ENCODE measurements at places on chromosomes 6 and 20. TPM values are rescaled to one million over a fixed set of nuclear protein-coding genes. Genes with fewer than 3 reads are reported as not detected.

GRCh38 chr6:30862156-30862875 is 22.0 kb upstream of the DDR1 start:
- H3K4me3 ChIP-seq = no peak overlapping the region
- H3K36me3 ChIP-seq = no peaks in the 10 kb centered on the region
- H3K27ac ChIP-seq = no peak overlapping the region
- DNase-seq = no peak

GRCh38 chr6:5904532-5904931 is 102.2 kb downstream of the NRN1 start:
- 0 out of 2 replicates have a peak, but pooled peaks cover 2% of the 10 kb centered on the region for H3K4me1 ChIP-seq
- no peak overlapping the region for H3K4me3 ChIP-seq
- H3K36me3 ChIP-seq = no peaks in the 10 kb centered on the region
- H3K27ac ChIP-seq = no peak overlapping the region
- no peaks in the 10 kb centered on the region for H3K27me3 ChIP-seq

GRCh38 chr6:142592876-142593275 is 291.1 kb downstream of the ADGRG6 start:
- no peaks in the 10 kb centered on the region for H3K36me3 ChIP-seq
- DNase-seq = peak; percentile 3
- H3K4me3 ChIP-seq = no peak overlapping the region
- peaks cover 10% of the 10 kb centered on the region for H3K27me3 ChIP-seq

Gene SULF2
- total RNA-seq = 0.28 TPM

- H3K36me3 ChIP-seq = peaks cover 12% of the 10 kb centered on the region
- no peak overlapping the region for H3K4me3 ChIP-seq
- H3K27me3 ChIP-seq = no peaks in the 10 kb centered on the region
- peak; percentile 94 for DNase-seq
Observed at GRCh38 chr20:63698739-63699465, 2.5 kb downstream of the TNFRSF6B start.

Gene KCNK16
- not detected for total RNA-seq

- DNase-seq = no peak
- peaks cover 11% of the 10 kb centered on the region for H3K4me1 ChIP-seq
- no peak overlapping the region for H3K27ac ChIP-seq
- H3K27me3 ChIP-seq = peaks cover 2% of the 10 kb centered on the region
- no peaks in the 10 kb centered on the region for H3K36me3 ChIP-seq
- H3K4me3 ChIP-seq = no peak overlapping the region
Observed at GRCh38 chr6:43981363-43981990, 145.8 kb downstream of the MRPL14 start.

Gene ITPR3
- 1.7 TPM for total RNA-seq

- H3K27ac ChIP-seq = no peak overlapping the region
- peaks cover 2% of the 10 kb centered on the region for H3K4me1 ChIP-seq
- no peak for DNase-seq
- H3K36me3 ChIP-seq = no peaks in the 10 kb centered on the region
- H3K27me3 ChIP-seq = no peaks in the 10 kb centered on the region
Observed at GRCh38 chr6:113281431-113281830, 575.7 kb upstream of the MARCKS start.

DNA sequence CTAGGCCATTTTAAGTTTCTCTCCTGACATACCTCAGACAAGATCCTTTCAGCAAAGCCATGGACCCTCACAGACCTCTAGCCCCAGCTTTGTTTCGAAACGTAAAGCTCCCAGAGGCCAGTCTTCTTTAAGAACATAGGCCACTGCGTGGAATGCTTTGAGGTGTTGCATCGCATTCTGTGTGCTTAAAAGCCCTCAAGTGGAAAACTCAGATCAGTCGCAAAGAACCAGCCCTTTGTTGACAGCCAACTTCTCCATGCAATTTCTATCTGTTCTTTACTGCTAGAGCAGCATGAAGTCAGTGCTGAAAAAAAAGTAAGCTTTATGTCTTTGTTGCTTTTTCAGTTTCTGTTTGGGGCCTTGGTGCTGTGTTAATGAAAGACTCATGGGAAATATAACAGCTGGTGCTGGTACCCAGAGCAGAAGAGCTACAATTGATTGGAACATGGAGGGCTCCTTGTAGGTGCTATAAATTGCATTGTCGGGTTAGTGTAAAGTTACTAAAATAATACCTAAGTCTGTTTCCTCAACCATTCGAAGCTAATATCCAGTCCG is 142.6 kb downstream of the MAP3K7 start:
- H3K36me3 ChIP-seq = no peaks in the 10 kb centered on the region
- peaks cover 26% of the 10 kb centered on the region for H3K27me3 ChIP-seq

- no peak for DNase-seq
- H3K4me1 ChIP-seq = no peaks in the 10 kb centered on the region
- H3K4me3 ChIP-seq = no peak overlapping the region
- H3K27ac ChIP-seq = no peak overlapping the region
- no peaks in the 10 kb centered on the region for H3K27me3 ChIP-seq
- no peaks in the 10 kb centered on the region for H3K36me3 ChIP-seq
Observed at GRCh38 chr6:81130061-81130460, 622.4 kb downstream of the TENT5A start.

GRCh38 chr6:125919618-125920017 is 37.0 kb upstream of the HINT3 start:
- no peak for DNase-seq
- H3K4me3 ChIP-seq = no peak overlapping the region
- H3K4me1 ChIP-seq = peaks cover 5% of the 10 kb centered on the region
- H3K36me3 ChIP-seq = peaks cover 22% of the 10 kb centered on the region
- no peak overlapping the region for H3K27ac ChIP-seq

GRCh38 chr6:71720705-71721104 is 165.6 kb upstream of the RIMS1 start:
- no peaks in the 10 kb centered on the region for H3K27me3 ChIP-seq
- no peak for DNase-seq
- H3K4me3 ChIP-seq = no peak overlapping the region
- no peak overlapping the region for H3K27ac ChIP-seq
- H3K4me1 ChIP-seq = no peaks in the 10 kb centered on the region

GRCh38 chr20:31587545-31588389 is 17.3 kb upstream of the ID1 start:
- H3K4me1 ChIP-seq = peaks cover 6% of the 10 kb centered on the region
- no peak overlapping the region for H3K27ac ChIP-seq
- no peak for DNase-seq

- peak; percentile 72 for DNase-seq
- H3K4me1 ChIP-seq = peaks cover 26% of the 10 kb centered on the region
- H3K36me3 ChIP-seq = no peaks in the 10 kb centered on the region
- peak overlapping the region; percentile 78 for H3K27ac ChIP-seq
Observed at GRCh38 chr6:57265755-57266221, 43.7 kb upstream of the RAB23 start.

Gene ARFRP1
- 25.3 TPM for total RNA-seq

DNA sequence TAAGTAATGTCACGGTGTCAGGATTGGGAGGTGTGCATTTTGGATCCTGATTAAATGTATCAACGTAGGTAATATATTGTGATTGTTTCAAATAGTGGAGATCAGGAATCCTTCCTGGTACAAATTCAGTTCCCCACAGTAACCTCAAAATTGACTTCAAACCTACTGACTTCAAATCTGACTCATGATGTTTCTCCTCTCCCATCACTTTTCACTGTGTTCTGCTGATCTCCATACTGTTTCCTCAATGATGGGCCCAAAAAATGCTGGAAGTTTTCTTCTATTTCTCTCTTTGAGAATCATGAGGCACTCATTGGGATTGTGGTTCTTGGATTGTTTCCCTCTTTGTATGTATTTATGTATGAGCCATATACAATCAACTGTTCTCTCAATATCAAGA is 35.9 kb downstream of the LAMA2 start:
- H3K27ac ChIP-seq = no peak overlapping the region
- no peaks in the 10 kb centered on the region for H3K36me3 ChIP-seq
- H3K4me1 ChIP-seq = no peaks in the 10 kb centered on the region
- no peak overlapping the region for H3K4me3 ChIP-seq
- no peaks in the 10 kb centered on the region for H3K27me3 ChIP-seq
- DNase-seq = no peak

Gene ADGRB3
- not detected for total RNA-seq

Gene GSTA3
- not detected for total RNA-seq

Gene MUCL3
- not detected for total RNA-seq

Gene TRAM2
- 77.2 TPM for total RNA-seq

Gene VSX1
- not detected for total RNA-seq

DNA sequence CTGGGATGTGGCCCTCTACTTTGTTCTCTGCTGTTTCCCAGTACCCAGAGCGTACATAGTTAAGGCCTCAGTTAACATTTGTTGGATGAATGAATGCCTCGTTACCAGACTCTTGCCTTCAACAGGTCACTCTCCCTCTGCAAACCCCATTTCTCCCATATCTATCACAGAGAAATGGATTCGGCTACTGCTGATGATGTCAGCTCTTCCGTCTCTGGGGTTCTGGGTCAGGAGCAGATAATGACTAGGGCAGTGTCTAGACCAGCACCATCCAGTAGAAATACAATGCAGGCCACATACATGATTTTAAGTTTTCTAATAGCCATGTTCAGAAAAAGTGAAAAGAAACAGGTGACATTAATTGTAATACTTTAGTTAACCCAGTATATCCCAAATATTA is 47.9 kb downstream of the TOX2 start:
- H3K4me1 ChIP-seq = peaks cover 20% of the 10 kb centered on the region
- no peaks in the 10 kb centered on the region for H3K36me3 ChIP-seq
- no peaks in the 10 kb centered on the region for H3K27me3 ChIP-seq

Gene HCRTR2
- not detected for total RNA-seq

GRCh38 chr6:2706558-2706957 is 44.2 kb downstream of the MYLK4 start:
- H3K27me3 ChIP-seq = peaks cover 2% of the 10 kb centered on the region
- H3K36me3 ChIP-seq = no peaks in the 10 kb centered on the region
- H3K4me3 ChIP-seq = no peak overlapping the region
- no peak for DNase-seq
- no peak overlapping the region for H3K27ac ChIP-seq

DNA sequence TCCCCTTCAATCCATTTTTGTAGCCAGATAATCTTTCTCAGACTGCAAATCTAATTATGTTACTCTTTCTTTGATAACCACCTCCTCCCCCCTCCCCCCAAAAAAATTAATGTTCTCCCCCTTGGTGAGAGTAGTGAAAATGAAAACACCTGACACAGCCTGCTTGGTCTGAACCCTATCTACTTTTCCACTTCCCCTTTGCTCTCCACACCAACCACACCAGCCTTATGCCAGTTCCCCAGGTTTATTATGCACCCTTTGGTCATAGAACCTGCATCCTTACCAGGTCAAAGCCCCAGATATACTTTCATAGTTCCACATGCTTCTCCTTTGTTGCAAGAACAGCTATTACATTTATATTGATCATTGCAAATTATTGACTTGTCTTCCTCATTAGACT is 19.4 kb downstream of the PFDN4 start:
- peaks cover 4% of the 10 kb centered on the region for H3K4me1 ChIP-seq
- H3K27me3 ChIP-seq = no peaks in the 10 kb centered on the region
- no peak for DNase-seq
- H3K4me3 ChIP-seq = no peak overlapping the region

GRCh38 chr6:13355043-13355945 is 27.0 kb upstream of the TBC1D7 start:
- H3K4me3 ChIP-seq = no peak overlapping the region
- no peaks in the 10 kb centered on the region for H3K27me3 ChIP-seq
- peak; percentile 99 for DNase-seq
- peaks cover 23% of the 10 kb centered on the region for H3K4me1 ChIP-seq

DNA sequence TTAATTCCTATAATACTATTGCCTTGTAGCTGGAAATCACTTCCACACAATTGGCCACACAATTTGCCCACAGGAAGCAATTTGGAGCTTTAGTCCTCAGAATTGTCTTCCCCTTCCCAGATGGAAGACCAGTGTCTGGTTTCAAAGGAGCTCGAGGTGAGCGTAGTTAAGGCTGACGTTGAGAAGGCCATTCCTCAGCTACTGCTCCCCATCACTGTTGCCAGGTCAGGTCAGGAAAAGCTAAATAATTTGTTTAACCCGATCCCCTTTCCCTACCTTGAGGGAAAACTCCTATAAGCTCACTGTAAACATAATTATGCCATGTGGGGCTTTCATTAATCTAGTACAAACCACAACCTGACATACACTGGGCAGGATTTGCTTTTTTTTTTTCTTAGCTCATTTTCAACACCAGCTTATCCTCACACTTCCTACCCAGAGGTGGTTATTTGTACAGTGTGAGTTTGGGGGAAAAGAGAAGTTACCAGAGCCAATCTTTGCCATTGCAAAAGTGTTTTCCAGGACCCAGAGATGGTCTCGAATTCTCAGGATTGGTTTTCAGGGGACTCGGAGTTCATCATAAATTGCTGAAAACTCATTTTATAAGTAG is 242.7 kb downstream of the CLIC5 start:
- no peak overlapping the region for H3K27ac ChIP-seq
- peaks cover 12% of the 10 kb centered on the region for H3K27me3 ChIP-seq
- no peak overlapping the region for H3K4me3 ChIP-seq
- H3K36me3 ChIP-seq = no peaks in the 10 kb centered on the region
- H3K4me1 ChIP-seq = no peaks in the 10 kb centered on the region

GRCh38 chr6:158999154-158999665 is 792 bp downstream of the RSPH3 start:
- DNase-seq = peak; percentile 8
- no peaks in the 10 kb centered on the region for H3K27me3 ChIP-seq
- H3K4me1 ChIP-seq = peaks cover 4% of the 10 kb centered on the region
- H3K4me3 ChIP-seq = peak overlapping the region; percentile 57

- H3K4me1 ChIP-seq = peaks cover 9% of the 10 kb centered on the region
- H3K27ac ChIP-seq = peak overlapping the region; percentile 94
- no peaks in the 10 kb centered on the region for H3K27me3 ChIP-seq
Observed at GRCh38 chr6:112149719-112150263, 62.4 kb downstream of the FAM229B start.

DNA sequence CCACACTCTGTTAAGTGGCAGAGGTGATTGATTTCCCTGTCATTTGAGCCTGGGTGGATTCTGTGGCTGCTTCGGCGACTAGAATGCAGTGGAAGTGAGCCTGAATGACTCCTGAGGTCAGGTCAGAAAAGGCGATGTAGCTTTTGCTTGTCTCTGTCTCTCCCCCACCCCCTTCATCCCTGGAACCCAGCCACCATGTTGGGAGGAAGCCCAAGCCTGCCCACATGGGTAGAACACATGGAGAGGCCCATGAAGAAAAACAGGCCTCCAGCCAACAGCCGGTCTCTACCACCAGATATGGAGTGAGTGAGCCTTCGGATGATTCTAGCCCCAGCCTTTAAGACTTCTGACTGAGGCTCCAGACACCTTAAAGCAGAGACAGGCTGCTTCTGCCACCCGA is 181.0 kb downstream of the TFAP2C start:
- H3K4me1 ChIP-seq = no peaks in the 10 kb centered on the region
- H3K4me3 ChIP-seq = no peak overlapping the region

Gene HLA-DRB1
- total RNA-seq = not detected

Gene FOXQ1
- not detected for total RNA-seq

Data from IMR-90 (cell line).